ENCODE measurements at places on chromosomes 13 and 19.

DNA sequence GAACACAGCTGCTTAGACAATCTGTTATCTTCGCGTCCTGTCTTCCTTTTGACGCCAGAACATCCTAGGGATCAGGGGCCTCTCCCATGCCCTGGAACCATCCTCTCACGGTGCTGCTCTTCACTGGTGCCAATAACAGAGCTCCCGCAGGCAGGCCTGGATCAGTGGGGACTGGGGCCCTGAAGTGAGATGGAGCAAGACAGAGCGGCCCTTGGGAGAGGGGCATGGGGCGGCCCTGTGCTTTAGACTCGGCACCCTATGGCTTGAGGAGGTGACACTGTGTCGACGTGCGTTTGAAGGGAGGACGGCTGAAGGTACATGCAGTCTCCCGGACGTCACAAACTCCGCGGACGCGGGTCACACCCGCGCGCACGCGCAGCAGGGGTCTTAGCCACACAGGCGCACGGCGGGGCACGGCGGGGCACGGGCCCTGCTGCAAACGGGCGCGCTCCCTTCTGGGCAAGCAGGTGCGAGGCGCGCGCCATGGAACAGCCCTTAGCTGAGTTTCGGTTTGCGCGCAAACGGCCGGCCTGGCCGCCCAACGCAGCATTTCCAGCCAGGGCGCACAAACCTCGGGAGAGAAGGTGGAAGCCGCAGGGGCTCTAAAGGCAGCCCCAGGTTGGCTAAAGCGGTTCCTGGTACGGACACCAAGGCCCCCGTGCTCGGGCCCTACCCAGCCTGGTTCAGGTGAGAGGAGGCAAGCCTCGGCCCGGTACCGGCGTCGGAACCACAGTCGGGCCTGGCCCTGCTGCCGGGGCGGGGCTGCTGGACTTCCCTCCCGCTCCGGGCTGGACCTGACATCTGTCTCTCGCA is 16.5 kb upstream of the RNF17 start:
- no peak for DNase-seq

DNA sequence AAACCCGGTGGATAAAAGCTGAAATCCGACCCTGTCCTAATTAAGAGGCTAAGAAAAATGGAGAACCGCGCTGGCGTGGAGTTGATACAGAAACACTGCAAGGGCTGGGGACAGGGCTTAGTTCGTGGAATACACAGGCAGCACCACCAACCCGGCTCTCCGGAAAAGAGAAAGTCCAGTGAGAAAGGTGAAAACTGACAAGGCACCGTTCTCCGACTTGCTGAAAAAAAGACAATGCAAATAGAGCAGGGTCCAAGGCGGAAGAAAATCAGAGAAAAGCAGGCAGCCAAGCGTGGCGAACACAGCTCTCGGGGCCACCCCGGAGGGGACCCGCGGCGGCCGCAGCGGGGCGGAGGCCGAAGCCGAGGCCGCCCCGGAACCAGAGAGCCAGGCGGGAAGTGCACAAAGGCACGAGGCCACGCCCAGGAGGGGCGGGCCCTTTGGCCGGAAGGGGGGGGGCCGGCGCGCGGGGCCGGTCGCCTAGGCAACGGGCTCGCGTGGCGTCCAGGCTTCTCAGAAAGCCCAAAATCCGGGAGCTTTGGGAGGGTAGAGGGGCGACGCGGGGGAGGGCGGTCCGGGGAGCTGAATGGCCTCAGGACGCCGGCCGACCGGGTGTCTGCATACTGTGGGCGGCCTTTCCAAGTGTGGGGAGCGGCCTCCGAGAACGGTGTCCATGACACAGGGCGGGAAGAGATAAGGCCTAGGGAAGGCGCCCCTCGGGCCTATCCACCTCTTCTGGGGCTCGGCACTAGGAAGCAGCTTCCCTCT is 1.2 kb upstream of the ING1 start:
- peak; percentile 93 for DNase-seq

- DNase-seq, result peak; percentile 64
These were observed 550 bp upstream of the DLL3 start for GRCh38 chr19:39497996-39498797.

GRCh38 chr13:82720986-82721385 is 1161.3 kb downstream of the SLITRK1 start:
- DNase-seq, result no peak

DNA sequence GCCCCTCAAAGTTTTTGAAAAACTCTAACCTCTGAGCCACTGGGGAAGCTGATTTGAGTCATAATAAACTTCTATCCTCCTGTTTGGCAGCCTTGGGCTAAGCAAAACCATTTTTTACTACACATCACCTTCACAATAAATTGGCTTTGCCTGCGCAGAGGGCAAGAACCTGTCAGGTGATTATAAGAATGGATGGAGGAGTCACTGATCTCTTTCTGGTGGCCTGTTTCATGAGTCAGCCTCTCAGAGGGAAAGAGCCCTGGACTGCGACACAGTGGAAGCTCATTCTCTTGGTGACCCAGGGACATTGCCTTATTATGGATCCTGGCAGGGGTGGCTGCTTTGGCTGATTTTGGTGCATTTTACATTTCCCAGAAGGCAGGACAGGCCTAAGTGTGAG is 17.5 kb upstream of the PSG9 start:
- no peak for DNase-seq

- DNase-seq, result no peak
These were observed 40.0 kb upstream of the F7 start for GRCh38 chr13:113065406-113066141.

DNA sequence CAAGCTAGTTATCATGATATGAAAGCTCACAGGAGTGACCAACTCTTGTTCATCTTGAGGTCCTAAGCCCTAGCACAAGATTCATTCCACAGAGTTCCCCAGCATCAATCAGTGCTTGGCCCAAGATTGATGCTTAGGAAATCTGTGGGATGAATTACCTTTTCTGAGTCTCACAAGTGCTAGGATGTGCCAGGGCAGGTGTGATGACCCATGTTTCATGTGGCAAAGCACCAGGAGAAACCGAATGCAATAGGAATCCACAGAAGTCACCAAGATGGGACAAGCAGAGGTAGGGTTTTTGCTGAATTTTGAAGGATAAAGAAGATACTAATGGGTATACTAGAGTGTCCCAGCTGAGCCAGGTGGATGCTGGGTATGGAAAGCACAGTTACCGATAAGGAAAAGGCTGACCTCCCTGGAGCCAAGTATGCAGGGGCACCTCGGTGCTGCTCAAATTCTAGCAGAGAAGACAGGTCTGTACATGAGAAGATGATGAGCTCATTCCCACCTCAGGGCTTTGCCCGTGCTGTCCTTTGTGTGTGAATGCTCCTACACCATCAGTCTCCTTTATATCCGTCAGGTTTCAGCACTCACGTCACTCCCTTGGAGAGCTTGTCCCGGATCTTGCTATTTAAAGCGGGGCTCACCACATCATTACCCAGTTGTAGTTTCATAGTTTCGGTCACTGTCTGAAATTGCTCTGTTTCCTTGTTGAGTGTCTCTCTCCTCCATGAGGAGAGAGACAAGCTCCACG is 168.9 kb upstream of the TSC22D1 start:
- no peak for DNase-seq

- DNase-seq, result no peak
These were observed 125.5 kb downstream of the POSTN start for GRCh38 chr13:37473035-37473434.

DNA sequence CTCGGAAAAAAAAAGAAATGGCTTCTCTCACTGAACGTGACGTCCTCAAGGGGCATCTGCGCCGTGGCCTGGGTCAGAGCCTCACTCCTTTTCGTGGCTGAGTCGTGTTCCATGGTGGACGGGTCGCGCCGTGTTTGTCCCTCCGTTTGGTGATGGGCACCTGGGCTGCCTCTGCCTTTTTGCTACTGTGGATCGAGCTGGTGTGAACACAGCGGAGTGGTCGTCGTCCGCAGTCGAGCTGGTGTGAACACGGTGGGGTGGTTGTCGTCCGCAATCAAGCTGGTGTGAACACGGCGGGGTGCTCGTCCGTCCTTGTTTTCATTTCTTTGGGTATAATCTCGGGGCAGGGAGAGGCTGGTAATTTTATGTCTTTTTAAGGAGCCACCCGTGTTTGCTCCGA is 11.6 kb downstream of the HCN2 start:
- DNase-seq, result no peak

- DNase-seq, result no peak
These were observed 28.2 kb downstream of the TNFRSF19 start for GRCh38 chr13:23598369-23598768.

GRCh38 chr13:40486518-40487163 is 179.8 kb downstream of the FOXO1 start:
- DNase-seq, result no peak

DNA sequence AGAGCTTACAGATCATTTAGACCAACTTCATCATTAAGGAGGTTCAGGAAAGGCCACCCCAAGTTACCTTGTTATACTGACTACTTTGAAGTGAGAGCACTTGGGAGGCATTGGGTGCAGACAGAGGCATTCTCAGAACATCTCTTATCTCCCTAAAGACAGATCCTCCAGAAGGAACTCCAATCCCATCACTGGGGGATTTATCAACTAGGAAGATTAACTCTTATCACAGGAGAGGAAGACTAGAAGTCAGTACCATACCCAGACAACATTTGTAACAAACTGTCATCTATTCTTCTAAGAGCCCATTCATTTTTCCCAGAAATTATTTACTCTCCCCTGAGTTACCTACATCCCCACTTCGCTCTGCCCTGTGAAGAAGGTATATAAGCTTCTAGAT is 5.8 kb upstream of the RFXAP start:
- no peak for DNase-seq

DNA sequence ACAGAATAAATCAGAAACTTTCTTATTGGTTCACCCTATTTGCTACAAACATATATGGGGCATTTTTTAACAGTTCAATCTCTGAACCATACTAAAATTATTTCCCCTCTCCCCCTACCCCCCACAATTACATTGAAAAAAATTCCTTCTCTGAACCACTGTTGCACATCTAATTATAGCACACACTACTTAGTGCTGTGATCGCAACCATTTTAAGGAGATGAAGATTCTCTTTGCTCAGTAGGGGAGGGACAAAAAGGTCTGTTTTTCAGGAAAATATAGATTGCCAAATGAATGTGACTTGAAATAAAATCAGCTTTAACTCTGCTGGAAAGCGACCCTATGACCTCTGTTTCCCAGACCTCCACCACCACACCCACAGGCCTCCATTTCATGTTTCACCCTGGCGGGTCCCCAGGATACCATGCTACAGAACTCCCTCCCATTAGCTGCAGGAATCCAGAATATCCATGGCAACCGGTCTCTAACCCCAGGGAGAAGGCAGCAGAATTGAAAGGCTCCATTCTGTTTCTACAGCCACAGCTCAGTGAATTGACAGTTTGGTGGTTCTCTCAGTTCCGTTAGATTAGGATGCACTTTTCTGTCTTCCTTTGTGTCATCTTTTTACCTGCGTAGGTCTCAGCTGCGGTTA is 286.3 kb downstream of the TBC1D4 start:
- no peak for DNase-seq

GRCh38 chr13:45812695-45813372 is 38.7 kb downstream of the SIAH3 start:
- no peak for DNase-seq

- DNase-seq, result peak; percentile 5
These were observed at the start of gene KCTD15 for GRCh38 chr19:33796164-33796875. Gene KCTD15 (plus strand): TSS chr19:33796870. CDS start chr19:33800455, 3,585 bp downstream.
